ENCODE measurements at places on chromosomes 11 and 22.

GRCh38 chr11:46393759-46394158, 2.2 kb upstream of the CHRM4 start:
- DNase-seq: no peak

GRCh38 chr22:48389916-48390315, 1437.8 kb downstream of the BRD1 start:
- DNase-seq: no peak

DNA sequence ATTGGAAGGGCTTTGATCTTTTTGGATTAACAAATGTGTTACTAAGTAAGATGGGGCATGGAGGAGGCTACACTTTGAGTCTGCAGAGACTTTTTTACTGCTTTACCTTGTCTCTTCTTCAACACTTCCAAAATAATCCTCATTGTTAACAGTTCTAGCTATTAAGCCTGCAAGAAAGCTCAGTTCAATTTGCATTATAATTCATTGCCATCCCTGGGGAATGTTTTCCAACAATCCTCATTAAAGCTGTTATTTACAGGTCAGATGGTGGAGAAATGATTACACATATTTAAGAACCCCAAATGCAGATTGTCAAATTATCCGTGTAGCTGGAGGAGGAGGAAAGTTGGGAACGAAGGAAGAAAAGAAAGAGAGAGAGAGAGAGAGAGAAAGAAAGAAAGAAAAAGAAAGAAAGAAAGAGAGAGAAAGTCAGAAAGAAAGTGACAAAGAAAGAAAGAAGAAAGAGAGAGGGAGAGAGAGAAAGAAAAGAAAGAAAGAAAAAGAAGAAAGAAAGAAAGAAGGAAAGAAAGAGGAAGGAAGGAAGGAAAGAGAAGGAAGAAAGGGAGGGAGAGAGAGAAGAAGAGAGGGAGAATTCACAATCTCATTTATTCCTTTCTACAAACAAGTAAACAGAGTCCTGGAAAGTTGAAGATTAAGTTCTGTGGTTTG, 443.9 kb downstream of the INSC start:
- no peak for DNase-seq

DNA sequence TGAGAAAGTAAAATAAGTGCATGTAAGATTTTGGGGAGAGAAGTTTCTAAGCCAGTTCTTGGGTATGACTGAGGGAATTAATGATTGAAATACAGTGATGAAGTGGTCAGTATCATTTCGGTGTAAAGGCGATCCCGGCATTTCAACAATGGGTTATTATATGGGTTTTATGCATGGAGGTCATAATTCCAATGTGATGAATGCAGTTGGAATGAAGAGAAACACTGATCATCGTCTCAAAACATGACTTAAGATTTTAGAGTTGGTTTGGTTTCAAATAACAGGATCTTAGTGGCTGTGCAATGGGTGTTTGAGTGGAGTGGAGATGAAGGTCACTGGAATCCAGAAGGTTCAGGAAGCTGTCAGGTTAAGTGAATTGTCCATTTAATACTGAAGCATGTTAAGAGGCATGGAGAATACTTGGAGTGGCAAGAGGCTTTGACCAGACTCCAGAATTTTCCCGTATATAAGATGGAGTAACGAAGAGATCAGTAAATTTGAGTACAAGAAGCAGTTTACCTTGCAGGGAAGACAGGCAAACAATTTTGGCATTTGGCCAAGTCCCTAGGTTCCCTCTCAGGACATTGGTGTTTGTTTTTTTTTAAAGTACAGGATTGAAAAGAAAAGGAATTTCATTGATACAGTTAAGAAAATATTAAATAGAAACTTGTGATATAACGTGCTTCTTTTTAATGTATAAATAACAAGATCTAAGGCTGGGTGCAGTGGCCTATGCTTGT, 96.4 kb upstream of the BIRC3 start:
- no peak for DNase-seq

- DNase-seq: no peak
Measured at GRCh38 chr11:10443152-10443551, 11.9 kb upstream of the AMPD3 start.

DNA sequence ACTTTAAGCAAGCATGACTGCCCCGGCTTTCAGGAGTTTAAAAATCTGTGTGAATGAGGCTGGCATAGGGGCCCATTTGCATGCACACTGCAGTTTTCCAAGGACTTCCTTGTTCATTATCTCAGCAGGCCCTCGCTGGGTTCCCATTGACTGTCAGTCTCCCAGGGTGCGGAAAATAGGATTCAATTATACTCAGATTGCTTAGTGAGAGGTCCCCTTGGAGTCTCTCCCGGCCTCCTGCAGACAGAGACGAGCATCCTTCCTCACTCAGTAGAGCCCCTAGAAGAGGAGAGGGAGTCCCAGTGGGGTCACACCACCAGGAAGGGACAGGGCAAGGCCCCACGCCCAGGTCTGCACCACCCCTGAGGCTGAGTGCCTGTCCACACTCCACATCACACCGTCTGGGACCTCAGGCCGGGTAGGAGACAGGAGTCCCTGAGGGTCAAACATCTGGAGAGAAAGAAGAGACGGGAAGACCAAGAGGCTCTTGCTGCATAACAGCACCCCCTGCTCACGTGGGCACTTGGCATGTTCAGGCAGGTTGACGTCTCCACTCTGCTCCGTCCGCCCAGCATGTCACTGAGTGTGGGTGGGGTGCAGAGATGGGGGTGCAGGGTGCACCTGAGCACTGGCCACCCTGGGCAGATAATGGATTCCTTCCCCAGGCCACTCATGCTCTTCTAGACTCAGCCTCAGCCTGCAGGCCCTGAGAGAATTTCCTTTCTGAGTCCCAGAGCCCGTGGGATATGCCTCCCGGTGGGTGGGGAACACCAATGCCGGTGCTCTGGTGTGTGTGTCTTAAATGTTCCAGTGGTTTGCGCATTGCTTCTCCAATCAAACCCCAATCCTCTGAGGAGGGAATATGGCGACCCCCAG, 58.8 kb downstream of the MCM5 start:
- no peak for DNase-seq
